ENCODE measurements at places on chromosomes 5 and 9.

- no peak for DNase-seq
Measured at GRCh38 chr5:59066367-59067163, 483.7 kb downstream of the RAB3C start.

DNA sequence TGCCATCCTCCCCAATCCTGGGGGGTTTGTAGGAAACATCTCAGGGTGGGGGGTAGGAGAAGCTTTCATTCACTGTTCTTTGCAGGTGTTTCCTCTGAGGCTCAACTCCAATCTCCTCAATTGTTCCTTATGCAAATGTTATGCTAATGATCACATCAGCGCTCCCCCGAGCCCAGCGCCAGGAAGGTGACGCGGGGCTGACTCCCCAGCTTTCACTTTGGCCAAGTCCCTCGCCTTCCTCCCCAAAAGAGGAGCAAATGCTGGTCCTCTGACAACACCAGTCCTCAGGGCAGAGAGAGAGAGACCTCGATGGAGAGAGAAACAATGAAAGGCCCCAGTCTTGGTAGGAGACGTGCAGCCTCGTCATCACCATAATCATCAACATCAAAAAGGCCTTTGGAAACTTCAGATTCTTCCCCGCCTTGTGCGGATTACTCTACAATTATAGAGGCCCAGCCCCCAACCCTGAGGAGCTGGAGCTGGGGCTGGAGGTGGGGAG is 39.1 kb downstream of the PCDH1 start:
- DNase-seq: no peak

- DNase-seq: no peak
Measured at GRCh38 chr5:116722651-116723050, 148.0 kb upstream of the SEMA6A start.

- no peak for DNase-seq
Measured at GRCh38 chr9:21504894-21505293, 22.8 kb upstream of the IFNE start.

GRCh38 chr5:5473226-5473625 is 50.7 kb downstream of the ICE1 start:
- no peak for DNase-seq

- no peak for DNase-seq
Measured at GRCh38 chr9:94912700-94913249, 186.3 kb downstream of the AOPEP start.

GRCh38 chr5:10118150-10118549 is 131.5 kb downstream of the ATPSCKMT start:
- no peak for DNase-seq

GRCh38 chr5:157613385-157614245 is 38.0 kb upstream of the ADAM19 start:
- DNase-seq: peak; percentile 34

GRCh38 chr9:34218446-34218845 is 39.6 kb downstream of the UBAP1 start:
- no peak for DNase-seq

DNA sequence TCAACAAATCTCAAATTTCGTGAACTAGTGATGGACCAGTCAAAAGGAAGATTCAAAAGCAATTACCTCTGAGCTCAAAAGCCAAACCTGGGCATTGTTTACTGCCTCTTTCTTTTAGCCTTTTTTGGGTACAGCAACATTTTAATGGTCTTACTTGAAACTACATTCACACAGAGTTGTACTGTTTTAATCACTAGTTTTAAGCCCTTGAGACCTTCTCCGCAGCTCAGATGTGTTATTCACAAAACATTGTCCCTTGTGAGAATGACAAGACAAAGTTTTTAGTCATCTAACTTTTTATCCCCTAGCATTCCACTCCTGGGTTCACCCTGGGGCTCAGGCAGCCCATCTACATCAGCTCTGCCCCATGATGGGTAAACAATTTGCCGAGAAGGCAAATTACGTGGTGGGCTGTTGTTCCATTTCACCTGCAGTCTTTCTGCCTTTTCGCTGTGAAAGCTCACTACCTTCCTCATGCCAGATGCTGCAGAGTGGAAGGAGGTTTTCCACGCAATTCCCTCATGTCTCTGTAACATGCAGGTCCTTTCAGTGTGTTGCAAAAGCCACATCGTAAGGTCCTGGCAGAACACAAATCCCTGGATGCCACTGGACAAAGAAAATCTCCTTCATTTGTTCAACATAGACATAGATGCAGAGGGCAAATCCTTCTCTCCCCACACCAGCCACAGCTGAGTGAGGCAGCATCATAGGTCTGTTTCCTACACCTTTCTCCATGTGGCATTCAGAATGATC is 175.7 kb downstream of the EBF1 start:
- DNase-seq: no peak

DNA sequence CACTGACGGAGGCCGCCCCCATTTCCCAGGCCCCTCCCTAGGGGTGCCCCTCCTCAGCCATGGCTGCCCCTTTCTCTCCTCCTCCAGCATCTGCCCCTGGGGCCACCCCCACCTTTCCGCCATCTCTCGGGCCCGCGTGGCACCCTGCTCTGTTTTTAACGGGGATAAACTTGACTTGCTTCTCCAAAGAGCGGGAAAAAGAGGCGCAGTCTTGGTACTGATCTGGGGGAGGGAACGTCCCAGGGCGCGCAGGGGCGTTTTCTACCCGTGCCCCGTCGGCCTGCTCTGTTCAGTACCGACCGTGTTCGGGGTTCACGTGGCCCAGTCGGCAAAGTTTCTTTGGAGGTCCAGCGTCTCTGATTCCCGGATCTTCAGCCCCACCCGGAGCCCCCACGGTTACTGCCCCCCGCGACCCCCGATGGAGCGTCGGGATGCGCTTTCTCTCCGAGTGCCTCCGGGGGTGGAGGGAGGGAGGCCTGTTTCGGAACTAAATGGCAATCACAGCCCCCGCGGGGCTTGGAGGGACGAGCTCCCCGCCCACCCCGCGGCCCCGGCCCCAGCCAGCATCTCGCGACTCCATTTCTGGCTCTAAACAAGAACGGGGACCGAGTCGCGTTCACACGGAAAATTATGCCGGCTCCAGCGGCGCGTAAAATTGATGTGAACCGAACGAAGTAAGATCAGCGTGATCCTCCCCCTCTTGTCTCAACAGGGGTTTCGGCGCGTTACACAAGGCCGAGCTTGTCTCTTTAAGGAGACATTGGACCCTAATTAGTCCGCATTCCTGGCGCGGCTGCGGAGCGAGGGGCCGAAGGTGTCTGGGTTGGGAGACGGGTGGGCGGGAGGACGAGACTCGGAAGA is 1.1 kb upstream of the TLE4 start:
- no peak for DNase-seq

DNA sequence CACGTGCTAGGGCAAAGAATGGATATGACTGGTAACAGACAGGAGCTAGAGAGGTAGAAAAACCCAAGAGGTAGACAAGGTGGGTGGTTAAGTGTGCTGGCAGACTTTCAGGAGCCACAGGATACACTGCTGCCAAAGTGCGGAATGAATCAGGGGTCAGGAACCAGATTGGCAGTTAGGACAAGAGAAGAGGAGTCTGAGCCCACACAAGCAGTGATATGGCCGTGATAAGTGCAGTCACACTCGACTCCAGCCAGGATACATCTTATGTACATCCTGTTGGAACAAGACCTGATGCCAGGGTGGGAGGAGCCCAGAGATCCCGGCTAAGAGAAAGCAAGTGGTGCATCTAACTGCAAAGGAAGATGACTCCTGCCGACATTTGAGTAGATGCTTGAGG is 10.0 kb downstream of the SLIT3 start:
- no peak for DNase-seq

- no peak for DNase-seq
Measured at GRCh38 chr5:77211691-77212047, 1.2 kb downstream of the PDE8B start.

DNA sequence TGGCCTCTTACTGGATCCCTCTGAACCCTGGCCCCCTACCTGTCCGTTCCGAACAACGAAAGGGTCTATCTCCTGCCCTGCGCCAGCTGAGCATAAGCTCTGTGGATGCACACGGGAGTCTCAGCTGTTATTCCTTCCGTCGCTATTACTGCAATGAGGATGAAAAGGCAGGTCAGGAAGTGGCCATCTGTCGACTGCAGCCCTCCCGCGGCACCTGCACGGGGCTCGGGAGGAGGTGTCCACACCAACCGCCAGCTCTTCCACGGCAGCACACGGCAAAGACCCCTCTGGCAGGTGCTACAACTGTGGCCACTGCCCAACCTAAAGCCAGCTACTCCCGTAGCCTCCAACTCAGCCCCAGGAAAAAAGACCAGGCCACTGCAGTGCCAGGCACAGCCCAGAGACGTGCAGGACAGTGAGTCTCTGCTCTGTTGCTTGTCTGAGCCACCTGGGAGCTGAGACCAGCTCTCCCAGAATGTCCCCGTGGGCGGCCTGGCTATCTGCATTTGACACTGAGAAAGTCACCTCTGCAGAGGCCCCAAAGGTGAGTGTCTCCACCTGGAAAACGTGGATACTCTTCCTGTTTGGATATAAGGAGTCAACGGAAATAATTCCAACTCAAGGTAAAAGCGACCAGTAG is 19.1 kb downstream of the CAMSAP1 start:
- DNase-seq: no peak

- DNase-seq: no peak
Measured at GRCh38 chr5:145776886-145777285, 58.3 kb downstream of the PRELID2 start.

DNA sequence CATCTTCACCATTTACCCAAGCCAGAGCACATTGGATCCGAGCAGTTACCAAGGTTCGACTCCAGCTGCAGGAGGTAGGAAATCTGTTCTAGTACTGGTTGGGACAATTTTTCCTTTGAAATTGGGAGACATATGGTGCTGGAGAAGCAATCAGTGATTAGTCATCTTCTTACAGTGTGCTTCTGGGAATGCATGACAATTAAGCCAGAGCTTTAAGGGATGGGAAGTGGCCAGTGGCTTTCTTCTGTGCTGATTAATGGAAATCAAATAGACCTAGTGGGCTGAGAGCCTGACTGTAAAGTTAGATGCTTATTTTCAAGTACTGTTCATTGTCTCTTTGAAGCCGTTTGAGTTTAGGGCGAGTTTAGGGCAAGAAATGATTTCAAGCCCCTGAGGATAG is 152.1 kb downstream of the UNC13B start:
- no peak for DNase-seq

DNA sequence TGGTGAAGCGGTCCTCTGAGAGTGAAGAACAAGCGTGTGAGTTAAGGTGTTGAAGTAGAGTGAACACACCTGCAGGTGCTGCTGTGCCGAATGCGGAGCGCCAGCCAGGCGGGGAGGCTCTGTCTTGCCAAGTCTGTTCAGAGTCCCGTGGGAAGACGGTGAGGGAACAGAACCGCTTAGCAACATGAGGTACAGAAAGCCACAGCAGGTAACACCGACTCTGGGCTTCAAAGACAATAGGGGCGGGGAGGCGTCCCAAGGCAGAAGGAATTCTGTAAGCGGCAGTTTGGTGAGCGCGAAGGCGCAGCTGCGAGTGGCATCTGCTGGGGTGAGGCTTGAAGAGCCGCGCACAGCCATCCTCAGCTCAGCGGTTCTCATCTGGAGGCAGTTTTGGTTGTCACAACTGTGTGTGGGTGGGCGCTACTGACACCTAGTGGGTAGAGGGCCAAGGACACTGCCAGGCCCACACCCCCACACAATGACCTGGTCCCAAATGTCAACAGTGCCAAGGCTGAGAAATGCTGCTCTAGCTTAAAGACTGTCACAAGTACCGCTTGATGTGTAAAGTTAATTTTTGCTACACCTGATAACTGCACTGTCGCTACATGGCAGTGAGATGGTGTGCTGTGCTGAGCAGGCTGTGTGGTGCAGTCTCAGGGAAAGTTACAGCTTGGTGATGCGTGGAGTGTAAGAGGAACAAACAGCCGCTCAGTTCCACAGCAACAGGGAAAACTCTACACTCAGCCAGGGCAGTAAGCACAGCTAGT is 67.4 kb upstream of the TBC1D9B start:
- peak; percentile 57 for DNase-seq

Measured in CD4-positive, alpha-beta T cell treated with Interleukin-15 for 1 hour (primary cell).